ENCODE measurements at places on chromosomes 5 and 9. TPM values are rescaled to one million over a fixed set of nuclear protein-coding genes. Genes with fewer than 3 reads are reported as not detected.

- no peak overlapping the region for H3K4me3 ChIP-seq
- no peak for DNase-seq
- peaks cover 35% of the 10 kb centered on the region for H3K27me3 ChIP-seq
- H3K36me3 ChIP-seq = no peaks in the 10 kb centered on the region
- H3K4me1 ChIP-seq = peaks cover 8% of the 10 kb centered on the region
- no peak overlapping the region for H3K27ac ChIP-seq
Measured at GRCh38 chr9:133528001-133528875, 3.5 kb upstream of the MYMK start.

GRCh38 chr5:98031496-98031895 is 742.0 kb upstream of the RGMB start:
- no peaks in the 10 kb centered on the region for H3K4me1 ChIP-seq
- no peak overlapping the region for H3K4me3 ChIP-seq
- no peak overlapping the region for H3K27ac ChIP-seq
- H3K27me3 ChIP-seq = no peaks in the 10 kb centered on the region
- no peaks in the 10 kb centered on the region for H3K36me3 ChIP-seq

- no peak overlapping the region for H3K4me3 ChIP-seq
- no peak overlapping the region for H3K27ac ChIP-seq
- H3K36me3 ChIP-seq = no peaks in the 10 kb centered on the region
- no peaks in the 10 kb centered on the region for H3K4me1 ChIP-seq
Measured at GRCh38 chr5:121024416-121025311, 560.6 kb downstream of the PRR16 start.

DNA sequence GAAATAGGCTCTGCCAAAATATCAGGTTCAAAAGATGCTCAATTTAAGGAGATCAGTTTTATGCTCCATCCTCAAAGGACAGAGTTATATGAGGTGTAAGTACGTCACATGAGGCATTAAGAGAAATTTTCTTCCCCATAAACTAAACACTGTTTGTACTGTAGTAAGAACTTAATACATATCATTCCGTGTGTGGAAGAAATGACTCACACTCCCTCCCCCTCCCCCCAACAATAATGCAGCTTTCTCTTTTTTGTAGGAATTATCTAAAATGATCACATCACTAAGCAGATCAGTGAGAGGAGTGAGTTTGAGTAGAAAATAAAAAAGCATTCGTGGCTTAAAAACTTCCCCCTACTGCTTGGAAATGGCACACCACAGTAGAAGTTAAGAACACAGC is 2.2 kb downstream of the CDH12 start:
- no peaks in the 10 kb centered on the region for H3K36me3 ChIP-seq
- no peak overlapping the region for H3K27ac ChIP-seq
- no peak overlapping the region for H3K4me3 ChIP-seq
- H3K27me3 ChIP-seq = no peaks in the 10 kb centered on the region
- DNase-seq = no peak

- DNase-seq = no peak
- no peak overlapping the region for H3K4me3 ChIP-seq
- H3K27me3 ChIP-seq = no peaks in the 10 kb centered on the region
- no peaks in the 10 kb centered on the region for H3K36me3 ChIP-seq
- no peak overlapping the region for H3K27ac ChIP-seq
Measured at GRCh38 chr5:181163487-181164075, 16.2 kb downstream of the OR2V2 start.

GRCh38 chr9:133238851-133239532 is 29.9 kb upstream of the OBP2B start:
- H3K4me1 ChIP-seq = peaks cover 3% of the 10 kb centered on the region
- DNase-seq = no peak
- no peak overlapping the region for H3K4me3 ChIP-seq
- no peak overlapping the region for H3K27ac ChIP-seq
- H3K36me3 ChIP-seq = no peaks in the 10 kb centered on the region
- H3K27me3 ChIP-seq = peaks cover 6% of the 10 kb centered on the region

DNA sequence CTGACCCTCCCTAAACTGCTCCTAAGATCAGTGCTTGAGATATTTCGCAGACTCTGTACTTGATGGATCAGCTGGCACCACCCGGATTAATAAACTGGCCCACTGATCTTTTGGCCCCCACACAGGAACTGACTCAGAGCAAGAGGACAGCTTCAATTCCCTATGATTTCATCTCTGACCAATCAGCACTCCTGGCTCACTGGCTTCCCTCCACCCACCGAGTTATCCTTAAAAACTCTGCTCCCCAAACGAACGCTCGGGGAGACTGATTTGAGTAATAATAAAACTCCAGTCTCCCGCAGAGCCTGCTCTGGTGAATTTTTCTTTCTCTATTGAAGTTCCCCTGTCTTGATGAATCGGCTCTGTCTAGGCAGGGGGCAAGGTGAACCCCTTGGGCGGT is 36.5 kb upstream of the CD180 start:
- H3K4me3 ChIP-seq = no peak overlapping the region
- no peaks in the 10 kb centered on the region for H3K36me3 ChIP-seq
- H3K27me3 ChIP-seq = no peaks in the 10 kb centered on the region
- peak; percentile 68 for DNase-seq
- no peak overlapping the region for H3K27ac ChIP-seq

DNA sequence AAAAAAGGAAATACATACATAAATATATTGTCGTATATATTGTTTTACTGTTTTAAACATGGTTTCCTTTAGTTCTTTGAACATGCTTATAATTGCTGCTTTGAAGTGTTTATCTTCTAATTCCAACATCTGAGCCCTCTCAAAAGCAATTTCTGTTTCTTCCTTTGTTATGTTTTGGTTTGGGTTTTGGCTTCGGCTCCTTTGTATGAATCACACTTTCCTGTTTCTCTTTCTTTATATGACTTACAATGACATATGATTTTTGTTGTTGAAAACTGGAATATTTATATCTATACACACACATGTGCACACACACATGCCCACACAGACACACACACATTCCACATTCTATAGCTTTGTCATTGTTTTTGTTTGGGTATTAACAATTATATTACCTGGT is 1206.7 kb downstream of the CDH12 start:
- H3K27ac ChIP-seq = no peak overlapping the region
- no peaks in the 10 kb centered on the region for H3K4me1 ChIP-seq
- no peaks in the 10 kb centered on the region for H3K36me3 ChIP-seq

GRCh38 chr9:81535542-81536241 is 153.7 kb downstream of the TLE1 start:
- H3K4me1 ChIP-seq = peaks cover 7% of the 10 kb centered on the region
- no peak overlapping the region for H3K4me3 ChIP-seq
- no peak overlapping the region for H3K27ac ChIP-seq
- H3K36me3 ChIP-seq = no peaks in the 10 kb centered on the region
- DNase-seq = peak; percentile 80

GRCh38 chr5:138316355-138316754 is 15.2 kb downstream of the CDC25C start:
- no peak for DNase-seq
- no peak overlapping the region for H3K27ac ChIP-seq
- H3K4me3 ChIP-seq = no peak overlapping the region
- no peaks in the 10 kb centered on the region for H3K27me3 ChIP-seq
- H3K36me3 ChIP-seq = peaks cover 2% of the 10 kb centered on the region

DNA sequence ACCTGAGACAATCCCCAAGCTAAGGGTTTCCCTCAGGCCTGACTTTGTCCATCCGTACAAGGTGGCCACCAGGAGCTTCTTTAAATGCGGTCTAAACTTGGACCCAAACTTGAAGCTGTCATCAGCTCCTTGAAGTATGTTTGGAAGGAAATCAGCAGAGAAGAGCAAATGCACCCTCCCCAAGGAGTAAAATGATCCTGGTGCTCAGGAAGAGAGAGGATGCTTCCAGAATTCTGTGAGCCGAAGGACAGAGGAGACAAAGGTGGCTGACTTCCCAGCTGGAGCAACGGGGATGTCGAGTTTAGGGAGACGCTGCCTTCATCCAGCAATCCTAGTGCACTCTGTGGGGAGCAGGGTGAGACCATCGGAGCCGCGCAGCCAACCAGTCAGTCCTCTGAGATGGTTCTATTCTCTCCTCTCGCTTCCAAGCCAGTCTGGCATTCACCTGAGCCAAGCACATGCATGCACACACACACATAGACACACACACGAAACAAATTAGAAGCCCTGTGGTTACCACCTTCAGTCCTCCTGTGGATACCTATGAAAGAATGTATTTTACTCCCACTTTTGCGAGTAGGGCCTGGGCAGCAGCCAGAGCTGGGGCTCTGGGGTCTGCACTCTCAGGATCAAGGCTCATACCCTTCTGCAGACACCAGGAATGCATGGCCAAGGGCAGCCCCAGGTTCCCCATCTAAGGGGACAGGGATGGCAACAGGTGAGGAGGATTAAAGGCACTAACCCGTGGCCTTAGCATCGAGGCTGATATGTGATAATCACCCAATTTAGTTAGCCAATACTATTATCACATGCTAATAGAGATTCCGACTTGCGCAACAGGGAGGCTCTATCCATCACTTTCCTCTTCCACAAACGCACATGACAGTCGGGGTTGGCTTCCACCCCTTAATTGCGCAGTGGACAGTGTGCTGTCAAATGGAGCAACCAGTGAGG is 75.8 kb downstream of the GTF3C4 start:
- H3K27me3 ChIP-seq = peaks cover 44% of the 10 kb centered on the region
- no peaks in the 10 kb centered on the region for H3K4me1 ChIP-seq
- H3K36me3 ChIP-seq = no peaks in the 10 kb centered on the region
- no peak overlapping the region for H3K4me3 ChIP-seq
- no peak overlapping the region for H3K27ac ChIP-seq
- DNase-seq = no peak

GRCh38 chr9:110364451-110364850 is 26.8 kb upstream of the TXNDC8 start:
- no peaks in the 10 kb centered on the region for H3K4me1 ChIP-seq
- H3K4me3 ChIP-seq = no peak overlapping the region
- DNase-seq = no peak

DNA sequence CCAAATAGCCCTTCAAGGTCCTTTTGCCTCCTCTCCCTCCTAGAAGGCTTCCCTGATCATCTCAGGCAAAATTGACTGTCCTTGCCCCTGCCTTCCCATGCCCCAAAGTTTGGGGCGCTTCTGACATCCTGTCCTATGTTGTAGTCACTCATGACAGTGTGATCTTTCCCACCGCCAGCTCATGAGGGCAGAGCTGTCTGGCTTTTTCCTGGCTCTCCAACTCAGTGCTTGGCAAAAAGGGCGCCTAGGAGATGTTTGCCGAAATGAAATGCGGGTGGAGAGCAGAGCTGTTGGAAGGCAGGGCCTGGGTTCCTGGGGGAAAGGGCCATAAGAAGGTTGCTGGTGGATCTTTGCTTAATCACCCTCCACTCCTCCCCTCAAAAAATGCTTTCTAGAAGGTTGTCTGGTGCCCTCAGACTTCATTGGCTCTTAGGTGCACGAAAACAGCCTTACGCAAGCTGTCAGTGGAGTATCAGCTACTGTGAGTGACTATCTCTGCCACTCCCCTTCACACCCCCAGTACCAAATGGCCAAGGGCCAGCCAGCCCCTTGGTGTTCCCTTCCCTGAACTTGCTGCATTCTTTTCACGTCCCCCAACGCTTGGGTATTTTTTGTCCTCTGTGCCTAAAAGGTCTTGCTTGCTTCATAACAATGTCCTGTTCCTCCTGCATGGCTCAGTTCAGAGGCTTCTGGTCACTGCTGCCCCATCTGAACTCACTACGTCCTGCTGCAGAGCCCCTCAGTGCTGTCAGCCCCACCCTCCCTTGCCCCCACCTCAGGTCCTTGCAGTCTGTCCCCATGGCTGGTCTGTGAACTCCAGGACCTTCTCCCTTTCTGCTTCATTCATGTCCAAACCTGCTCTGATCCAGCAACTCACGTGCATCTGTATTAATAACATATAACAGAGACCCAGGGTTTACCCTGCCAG is 2.6 kb upstream of the SLC25A51 start:
- no peaks in the 10 kb centered on the region for H3K27me3 ChIP-seq
- H3K27ac ChIP-seq = no peak overlapping the region
- H3K4me3 ChIP-seq = no peak overlapping the region
- no peaks in the 10 kb centered on the region for H3K36me3 ChIP-seq

- DNase-seq = no peak
- H3K4me1 ChIP-seq = peaks cover 22% of the 10 kb centered on the region
- peak overlapping the region; percentile 43 for H3K27ac ChIP-seq
- H3K27me3 ChIP-seq = no peaks in the 10 kb centered on the region
- H3K36me3 ChIP-seq = peaks cover 9% of the 10 kb centered on the region
Measured at GRCh38 chr5:52989781-52990527, 802 bp downstream of the ITGA2 start.

- H3K4me3 ChIP-seq = no peak overlapping the region
- DNase-seq = no peak
- H3K27me3 ChIP-seq = no peaks in the 10 kb centered on the region
- H3K4me1 ChIP-seq = no peaks in the 10 kb centered on the region
Measured at GRCh38 chr5:27928060-27928459, 889.7 kb upstream of the CDH9 start.

DNA sequence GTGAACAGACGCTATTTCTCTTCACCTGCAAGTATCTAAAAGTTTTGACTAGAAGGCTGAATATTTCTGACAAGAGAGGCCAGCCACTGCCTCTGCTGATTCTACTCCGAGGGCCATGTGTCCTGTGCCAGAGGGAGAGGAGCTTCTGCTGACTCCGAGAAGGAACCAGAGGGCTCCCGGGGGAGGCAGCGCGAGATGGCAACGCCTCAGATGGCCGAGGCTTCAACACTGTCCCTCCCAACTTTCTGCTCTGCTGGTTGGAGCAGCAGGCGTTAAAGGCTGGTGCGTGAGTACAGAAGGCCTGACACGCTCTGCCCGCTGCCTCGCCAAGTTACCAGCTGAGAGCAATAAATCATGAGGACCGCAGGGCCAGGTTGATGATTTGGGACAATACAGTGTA is 178.8 kb downstream of the GAPVD1 start:
- H3K4me1 ChIP-seq = no peaks in the 10 kb centered on the region
- H3K36me3 ChIP-seq = peaks cover 10% of the 10 kb centered on the region
- DNase-seq = no peak
- H3K27ac ChIP-seq = no peak overlapping the region

Gene PCDHGB5
- total RNA-seq = 1.1 TPM

Gene SH3GL2
- total RNA-seq = not detected

Gene CARD9
- total RNA-seq = 2.7 TPM

Gene ADGRV1
- 10.0 TPM for total RNA-seq

Gene CCDC180
- total RNA-seq = 3.5 TPM

Gene SLC45A2
- total RNA-seq = 0.82 TPM

Gene IRX1
- total RNA-seq = 0.14 TPM

Gene TMEM8B
- 8.6 TPM for total RNA-seq

Gene TPPP
- 1.9 TPM for total RNA-seq

Gene JAKMIP2
- 15.1 TPM for total RNA-seq

Gene GALT
- 30.7 TPM for total RNA-seq

Gene TIMD4
- total RNA-seq = not detected

Gene SLC34A3
- total RNA-seq = 0.09 TPM
